Fibroblast of skin of right biceps (primary cell): ENCODE measurements at places on chromosomes 4 and X.

DNA sequence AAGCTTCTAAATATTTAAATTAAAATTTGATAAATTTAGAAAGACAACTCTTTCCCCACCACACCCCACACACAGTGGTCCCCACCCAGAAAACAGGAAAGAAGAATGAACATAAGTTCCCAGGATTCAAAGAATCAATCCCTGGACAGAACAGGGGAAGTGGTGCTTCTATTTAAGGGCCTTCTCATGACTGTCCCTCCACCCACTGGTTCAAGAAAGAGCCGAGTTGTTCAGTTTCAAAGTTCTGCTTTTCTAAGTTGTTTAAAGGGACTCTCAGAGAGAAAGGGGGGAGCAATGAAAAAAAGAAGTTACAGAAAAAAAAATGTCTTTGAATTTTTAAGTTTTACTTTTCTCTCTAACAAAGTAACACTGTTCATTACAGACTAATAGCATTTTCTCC is 195.8 kb downstream of the PDGFC start:
- no peak for DNase-seq

DNA sequence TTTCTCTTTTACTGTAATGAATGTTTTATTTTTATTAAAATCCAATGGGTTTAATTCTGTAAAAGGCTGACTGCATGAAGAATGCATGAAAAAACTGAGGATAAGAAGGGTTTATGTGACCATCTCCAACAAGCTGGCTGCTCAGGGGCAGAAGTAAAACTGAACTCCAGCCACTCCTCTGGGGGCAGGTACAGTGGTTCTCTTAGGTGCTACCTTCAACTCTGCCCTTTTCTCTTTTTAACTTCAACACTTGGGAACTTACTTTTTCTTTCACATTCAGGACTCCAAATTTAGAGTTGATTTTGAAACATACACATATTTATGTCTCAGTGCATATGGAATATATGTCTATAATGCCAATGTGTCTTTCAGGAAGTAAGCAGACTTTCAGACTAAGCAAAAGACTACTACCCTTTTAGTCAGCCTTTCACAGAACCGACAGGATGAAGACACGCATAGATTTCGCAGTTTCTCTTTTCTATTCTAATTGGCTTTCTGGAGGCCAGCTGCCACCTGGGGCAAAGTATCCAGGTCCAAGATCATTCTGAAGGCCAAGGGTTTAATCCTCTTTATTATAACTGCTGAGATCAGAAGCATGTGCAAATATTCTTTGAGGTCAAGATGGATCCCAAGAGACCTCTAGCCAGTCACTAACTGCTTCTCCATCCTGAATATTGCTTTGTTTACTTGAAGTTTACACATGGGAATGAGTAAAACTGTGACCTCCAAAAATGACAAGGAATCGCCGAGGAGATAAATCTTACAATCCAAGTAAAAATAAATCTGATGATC is 30.7 kb downstream of the HS3ST1 start:
- no peak for DNase-seq

- no peak for DNase-seq
Measured at GRCh38 chrX:84182516-84182915, 5.5 kb downstream of the RPS6KA6 start.

- DNase-seq, result no peak
Measured at GRCh38 chr4:128958194-128958593, 135.1 kb downstream of the SCLT1 start.

DNA sequence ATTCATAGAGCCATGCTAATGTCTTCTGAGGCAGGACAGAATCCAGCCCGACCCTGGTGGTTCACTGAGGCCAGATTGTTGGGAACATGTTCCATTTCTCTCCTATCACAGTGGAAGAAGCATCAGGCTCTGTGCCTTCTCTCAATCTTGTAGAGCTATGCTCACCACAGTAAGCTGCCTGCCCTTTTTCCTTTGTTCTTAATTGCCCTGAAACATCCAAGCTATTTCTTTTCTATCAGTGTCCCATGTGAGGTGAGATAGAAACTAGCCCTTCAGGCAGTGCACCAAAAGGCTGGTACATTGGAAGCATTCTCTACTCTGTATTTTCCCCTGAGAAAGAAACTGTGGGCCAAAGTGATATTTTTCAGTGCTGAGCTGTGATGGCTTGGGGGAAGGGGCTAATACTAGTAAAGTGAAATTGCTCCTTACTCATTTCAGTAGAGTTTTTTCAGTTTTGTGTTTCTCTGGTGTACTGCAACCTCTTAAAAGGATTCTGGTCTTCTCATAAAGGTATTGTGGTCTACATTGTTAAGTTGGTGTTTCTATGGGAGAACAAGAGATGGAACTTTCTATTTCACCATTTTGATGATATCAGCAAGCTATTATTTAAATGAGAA is 611.2 kb downstream of the RPA4 start:
- no peak for DNase-seq

DNA sequence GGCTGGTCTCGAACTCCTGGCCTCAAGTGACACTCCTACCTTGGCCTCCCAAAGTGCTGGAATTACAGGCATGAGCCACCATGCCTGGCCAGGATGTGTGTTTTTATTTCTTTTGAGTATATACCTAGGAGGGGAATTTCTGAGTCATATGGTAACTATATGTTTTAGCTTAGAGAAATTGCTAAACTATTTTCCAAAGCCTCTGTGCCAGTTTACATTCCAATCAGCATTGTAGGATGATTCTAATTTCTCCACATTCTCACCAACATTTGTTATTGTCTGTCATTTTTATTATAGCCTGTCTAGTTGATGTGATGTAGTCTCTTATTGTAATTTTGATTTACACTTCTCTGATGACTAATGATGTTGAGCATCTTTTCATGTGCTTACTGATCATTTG is 1576.0 kb downstream of the RPA4 start:
- DNase-seq, result no peak

DNA sequence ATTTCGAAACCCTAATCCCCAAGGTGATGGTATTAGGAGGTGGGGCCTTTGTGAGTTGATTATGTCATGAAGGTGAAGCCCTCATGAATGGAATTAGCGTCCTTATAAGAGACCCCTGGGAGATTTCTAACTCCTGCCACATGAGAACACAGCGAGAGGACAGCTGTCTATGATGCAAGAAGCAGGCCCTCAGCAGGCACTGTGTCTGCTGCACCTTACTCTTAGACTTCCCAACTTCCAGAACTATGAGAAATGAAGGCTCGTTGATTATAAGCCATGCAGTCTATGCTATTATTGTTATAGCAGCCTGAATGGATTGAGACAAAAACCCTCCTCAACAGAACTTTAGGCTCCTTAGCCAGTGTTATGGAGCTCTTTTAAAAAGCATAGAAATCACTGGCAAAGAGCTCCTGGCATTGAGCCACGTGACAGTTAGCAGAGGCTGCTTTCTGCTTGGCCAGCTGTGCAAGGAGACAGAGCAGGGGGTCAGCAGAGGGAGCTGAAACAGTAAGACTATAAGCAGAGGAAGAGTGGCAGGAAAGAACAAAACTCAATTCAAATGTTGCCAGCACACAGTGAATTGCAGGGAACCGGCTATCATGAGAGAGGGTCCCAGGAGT is 219.2 kb upstream of the FAT1 start:
- DNase-seq, result no peak

DNA sequence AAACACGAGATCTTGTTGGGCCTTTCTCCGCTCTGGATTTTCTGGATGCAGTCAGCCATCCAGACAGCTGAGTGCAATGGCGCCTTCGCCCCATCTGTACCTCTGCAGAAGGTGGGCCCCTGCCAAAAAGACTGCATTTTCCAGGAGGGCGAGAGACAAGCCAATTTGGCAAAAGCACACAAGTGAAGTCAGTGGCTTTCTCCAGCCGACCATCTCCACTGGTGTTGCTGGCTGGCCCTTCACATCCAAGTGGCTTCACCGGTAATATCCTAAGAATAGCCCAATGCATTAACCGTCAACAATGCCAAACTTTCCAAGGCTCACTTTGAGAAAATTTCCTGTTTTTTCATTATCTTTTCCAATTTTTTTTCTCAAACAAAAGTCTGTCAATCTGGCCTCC is 96.2 kb upstream of the MXRA5 start:
- DNase-seq, result no peak

DNA sequence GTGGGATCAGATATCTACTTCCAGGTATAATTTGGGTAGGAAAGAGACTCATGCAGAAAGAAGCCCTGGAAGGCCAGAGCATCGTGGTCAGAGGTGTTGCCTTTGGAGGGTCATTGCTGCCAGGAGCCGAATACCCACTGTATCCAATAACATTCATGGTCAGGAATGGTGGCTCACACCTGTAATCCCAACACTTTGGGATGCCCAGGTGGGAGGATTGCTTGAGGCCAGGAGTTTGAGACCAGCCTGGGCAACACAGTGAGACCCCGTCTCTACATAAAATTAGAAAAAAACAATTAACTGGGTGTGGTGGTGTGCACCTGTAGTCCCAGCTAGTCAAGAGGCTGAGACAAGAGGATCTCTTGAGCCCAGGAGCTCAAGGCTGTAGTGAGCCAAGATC is 10.9 kb upstream of the F11 start:
- DNase-seq, result no peak

GRCh38 chrX:105696870-105697269 is 125.5 kb upstream of the NRK start:
- no peak for DNase-seq

DNA sequence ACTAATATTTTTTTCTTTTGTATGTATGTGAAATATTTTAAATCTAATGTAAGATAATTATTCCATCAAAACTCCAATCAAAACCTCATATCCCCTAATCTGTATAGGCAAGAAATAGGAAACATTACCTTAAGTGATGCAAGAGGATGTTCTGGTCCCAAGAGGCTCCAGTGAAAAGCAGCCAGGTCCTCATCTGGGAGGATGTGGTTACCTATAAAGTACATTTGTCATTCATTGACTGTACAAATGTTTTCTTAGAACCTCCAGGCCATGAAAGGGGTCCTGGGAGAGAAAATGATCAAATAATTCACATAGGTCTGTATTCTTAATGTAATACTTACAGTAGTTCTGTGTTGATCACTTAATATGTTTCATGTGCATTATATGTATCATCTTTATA is 25.5 kb downstream of the FAM120C start:
- DNase-seq, result no peak

DNA sequence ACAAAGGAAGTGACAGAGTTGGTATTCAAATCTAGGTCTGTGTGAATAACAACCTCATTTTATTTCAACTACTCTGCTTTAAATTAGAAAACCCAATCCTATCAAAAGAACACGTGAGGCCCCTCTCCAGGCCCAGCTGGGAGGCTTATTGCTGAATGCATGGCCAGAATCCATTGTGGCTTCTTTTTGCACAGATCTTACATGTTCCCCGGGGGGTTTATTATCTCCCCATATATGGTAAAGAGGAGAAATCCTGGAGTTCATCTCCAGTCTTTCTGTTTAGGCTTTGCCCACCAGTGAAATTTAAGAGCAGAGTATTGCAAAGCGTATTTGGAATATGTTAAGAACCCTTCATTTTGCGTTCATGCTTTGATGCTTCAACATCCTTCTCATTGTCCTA is 655.6 kb downstream of the IL1RAPL1 start:
- no peak for DNase-seq

- DNase-seq, result no peak
Measured at GRCh38 chr4:3436798-3437581, 4.8 kb upstream of the HGFAC start.

DNA sequence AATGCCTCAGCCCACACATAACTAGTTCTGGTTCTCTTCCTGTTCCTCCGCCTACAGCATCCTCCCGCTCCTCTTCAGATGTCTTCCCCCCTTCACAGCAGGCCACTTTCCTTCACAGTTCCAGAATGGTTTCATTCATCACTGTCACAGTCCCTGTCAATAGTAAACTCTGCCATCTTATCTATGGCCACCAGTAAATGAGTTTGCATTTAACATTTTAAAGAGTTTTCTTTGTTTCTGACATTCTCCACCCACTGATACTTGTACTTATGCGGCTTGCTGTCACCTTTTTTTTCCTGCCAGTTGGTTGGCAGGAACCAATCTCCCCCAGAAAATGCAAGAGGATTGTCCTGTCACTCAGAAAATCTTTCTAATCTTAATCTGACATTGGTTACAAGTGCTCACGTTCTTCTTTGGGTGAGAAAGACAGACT is 114.1 kb downstream of the GLUD2 start:
- no peak for DNase-seq

- no peak for DNase-seq
Measured at GRCh38 chr4:182449186-182449929, 206.2 kb downstream of the TENM3 start.

DNA sequence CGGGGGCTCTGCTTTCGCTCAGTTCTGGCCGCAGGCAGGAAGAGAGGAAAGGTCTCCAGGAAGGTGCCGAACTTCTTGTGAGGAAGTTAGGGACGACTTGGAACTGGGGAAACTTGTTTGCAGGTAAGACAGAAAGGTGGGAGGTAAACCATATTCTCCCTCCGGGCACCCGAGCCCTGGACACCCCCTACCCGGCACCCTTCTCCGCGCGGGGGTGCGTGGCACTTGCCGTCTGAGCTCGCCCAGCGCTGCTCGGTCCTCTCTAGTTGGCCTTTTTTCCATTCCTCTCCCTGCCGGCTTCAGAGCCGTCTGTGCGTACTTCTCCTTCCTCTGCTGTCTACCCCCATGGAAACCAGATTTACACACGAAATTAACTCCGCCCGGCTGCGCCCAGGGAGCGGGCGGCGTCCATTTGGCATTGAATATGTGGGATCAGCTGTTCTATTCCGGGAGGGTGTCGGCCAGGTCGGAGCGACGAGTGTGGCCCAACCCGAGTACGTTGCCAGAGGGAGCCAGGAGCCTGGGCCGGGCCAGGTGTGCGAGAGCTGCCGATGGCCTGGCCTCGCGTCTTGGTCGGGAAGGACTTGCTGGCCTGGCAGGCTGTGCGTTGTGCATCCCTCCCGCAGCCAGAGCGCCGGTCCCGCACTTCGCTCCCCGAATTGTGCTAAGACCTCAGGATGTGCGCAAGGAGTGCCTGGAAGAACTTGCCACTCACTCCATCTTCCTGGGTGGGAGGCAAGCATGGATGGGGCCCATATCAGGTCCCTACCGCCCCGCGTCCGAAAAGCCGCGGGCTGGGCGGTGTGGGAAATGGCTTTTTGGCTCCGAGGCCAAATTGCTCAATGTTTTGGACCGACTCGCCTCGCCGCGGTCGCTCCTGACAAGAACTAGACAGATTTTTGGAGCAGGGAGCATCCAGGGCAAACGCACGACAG is 1.7 kb downstream of the PDGFRA start:
- peak; percentile 51 for DNase-seq

GRCh38 chrX:110665223-110666002 is 130.2 kb downstream of the CHRDL1 start:
- DNase-seq, result peak; percentile 27

DNA sequence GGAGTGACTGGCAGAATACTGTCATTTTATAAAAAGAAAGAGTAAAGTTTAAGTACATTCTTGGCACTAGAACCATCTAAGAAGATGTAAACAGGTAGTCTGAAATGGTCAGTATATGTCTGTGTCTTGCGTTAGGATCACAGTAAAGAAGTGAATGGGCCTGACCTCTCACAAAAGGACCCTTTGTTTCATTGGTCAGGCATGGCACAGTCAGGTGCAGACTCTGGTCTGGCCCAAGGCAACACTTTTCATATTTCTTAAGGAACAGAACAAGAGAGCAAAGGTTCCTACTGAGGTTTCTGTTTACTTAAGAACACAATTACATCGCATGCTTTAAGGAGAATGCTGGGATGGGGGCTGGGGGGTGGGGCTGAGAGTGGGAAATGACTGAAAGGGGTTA is 48.1 kb downstream of the RPGR start:
- DNase-seq, result no peak
